Esophagus squamous epithelium (tissue), 5 donors: ENCODE measurements at places on chromosomes 12 and 14.

- no peak for DNase-seq
These were observed 6.4 kb upstream of the ENDOU start for GRCh38 chr12:47731723-47732122.

DNA sequence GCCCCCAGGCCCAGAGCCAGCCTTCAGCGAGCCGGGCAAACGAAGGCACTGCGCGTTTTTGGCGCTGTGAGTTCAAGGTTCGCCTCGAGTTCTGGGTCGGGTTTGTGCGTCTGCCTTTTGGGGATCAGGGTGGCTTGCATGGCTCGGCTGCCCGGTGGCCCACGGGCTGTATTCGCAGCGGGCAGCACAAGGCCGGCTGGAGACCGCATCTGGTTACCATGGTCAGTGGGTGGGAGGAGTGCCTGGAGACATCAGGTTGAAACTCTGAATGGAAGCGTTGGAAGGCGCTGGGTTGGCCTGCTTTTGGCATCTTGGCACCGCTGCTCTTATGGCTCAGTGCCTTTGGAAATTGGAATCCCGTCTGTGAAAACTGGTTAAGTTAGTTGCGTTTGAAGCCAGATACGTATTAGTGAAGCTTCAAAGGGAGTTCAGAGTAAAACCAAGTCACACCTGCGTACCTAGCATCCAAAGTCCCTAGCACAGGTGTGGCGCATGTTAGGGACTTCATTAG, 50.9 kb downstream of the SNAPC1 start:
- no peak for DNase-seq

GRCh38 chr14:36208690-36209278, 32.3 kb upstream of the PTCSC3 start:
- DNase-seq: no peak

DNA sequence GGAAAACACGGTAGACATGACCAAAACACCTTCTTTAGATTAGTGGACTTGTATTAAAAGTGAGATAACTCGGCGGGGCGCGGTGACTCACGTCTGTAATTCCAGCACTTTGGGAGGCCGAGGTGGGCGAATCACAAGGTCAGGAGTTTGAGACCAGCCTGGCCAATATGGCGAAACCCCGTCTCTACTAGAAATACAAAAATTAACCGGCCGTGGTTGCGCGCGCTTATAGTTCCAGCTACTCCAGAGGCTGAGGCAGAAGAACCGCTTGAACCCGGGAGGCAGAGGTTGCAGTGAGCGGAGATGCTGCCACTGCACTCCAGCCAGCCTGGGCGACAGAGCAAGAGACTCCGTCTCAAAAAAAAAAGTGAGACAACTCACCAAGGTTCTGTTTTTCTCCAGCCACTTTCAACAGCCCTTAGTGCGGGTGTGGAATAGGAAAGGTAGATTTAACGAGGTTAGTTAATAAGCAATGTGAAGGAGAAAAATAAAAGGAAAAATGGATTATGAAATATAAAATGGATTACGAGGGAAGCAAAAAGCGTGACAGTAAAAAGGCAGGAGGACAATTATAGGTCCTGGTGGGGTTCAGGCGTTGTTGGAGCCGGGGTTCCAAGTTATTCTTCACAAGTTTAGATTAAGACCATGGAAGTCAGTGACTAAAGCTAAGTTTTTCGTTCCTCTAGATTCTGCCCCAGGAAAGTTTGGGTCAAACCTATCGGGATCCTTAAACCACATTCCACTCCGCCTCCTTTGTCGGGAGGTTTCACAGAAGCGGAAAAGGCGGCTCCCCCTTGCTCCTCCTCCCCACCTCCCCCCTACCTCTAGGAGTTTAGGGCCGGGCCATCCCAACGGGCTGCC, 534 bp downstream of the PPP2R3C start:
- DNase-seq: no peak

DNA sequence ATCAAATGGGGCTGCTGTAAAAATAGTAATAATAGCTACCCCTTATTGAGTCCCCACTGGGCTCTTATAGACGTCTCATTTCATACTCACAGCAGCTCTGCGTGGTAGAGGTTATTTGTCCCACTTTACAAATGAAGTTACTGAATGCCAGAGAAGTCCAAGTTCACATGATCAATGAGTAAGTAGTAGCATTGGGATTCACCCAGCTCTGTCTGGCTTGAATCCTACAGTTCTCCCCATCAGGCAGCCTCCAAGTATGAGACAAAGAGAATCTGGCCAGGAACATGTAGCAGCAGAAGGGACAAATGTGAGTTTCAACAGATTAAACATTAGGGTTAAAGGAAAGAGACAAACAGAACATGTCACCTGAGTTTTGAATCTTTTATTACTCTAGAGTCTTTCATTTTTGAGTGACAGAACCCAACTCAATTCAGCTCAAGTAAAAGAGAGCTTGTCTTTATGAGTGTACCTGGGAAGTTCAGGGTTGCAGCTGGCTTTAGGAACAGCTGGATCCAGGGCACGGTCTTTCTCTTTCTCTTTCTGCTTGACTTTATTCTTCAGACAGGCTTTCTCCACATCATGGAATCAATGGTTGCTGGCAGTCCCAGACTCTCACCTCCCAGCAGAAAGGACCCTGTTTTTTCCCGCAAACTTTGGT, 64.1 kb upstream of the JDP2 start:
- DNase-seq: no peak
